ENCODE measurements at places on chromosomes 2 and 18.

- no peak for DNase-seq
Observed at GRCh38 chr2:45974762-45975408, 322.3 kb upstream of the EPAS1 start.

DNA sequence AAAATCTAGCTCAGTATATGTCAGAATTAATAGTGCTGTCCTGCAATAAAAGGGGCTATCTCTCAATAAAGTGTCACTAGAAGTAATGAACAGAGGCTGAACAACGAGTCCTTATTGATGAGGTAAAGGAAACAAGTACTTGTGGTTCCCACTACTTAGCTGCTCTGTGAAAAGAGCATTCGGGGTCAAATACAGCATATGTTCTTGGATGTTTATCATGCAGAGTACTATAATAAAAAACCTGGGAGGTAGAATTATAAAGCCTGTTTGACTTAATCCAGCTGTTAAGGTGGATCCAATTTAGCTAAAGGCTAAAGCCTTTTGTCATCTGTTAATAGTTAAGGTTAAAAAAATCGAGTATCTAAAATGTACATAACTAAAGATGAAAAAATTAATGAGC, 32.4 kb downstream of the SLC35F5 start:
- no peak for DNase-seq

- no peak for DNase-seq
Observed at GRCh38 chr2:121869363-121869762, 113.9 kb downstream of the TSN start.

DNA sequence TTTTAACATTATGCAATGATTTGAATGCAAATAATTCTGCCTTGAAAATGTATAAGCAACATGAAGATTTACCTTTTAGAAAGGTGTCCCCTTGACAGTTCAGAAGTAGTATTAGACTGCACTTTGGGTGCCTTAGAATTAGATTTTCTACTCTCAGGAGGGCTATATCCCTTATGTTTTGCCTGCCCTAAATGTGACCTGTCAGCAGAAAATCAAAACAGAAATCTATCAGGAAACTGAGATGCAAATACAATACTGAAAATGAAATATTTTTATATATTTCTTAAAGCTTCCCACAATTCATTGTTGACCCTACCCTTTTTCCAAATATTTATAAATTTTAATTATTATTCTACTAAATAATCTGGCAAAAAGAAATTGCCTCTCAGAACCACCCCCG, 61.5 kb downstream of the TRIP12 start:
- no peak for DNase-seq

DNA sequence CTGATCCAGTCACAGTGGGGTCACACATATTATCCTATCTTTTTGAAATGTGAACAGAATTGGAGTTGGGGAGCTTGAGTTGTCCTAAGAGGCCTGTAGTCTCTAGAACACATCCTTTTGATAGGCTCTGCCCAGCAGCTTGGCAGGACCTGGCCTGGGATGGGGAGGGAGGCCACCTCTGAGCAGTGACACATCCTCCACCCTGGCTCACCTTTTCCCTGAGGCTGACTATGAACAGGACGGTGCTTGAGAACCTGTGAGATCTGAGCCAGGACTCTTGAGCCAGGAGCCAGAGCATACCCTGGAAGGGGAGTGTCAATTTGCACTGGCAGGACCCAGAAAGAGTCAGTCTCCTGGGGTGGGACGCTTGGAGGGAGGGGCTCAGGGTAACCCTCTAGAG, 17.7 kb upstream of the ATP6V1B1 start:
- DNase-seq: no peak

GRCh38 chr18:48751727-48752468, 198.9 kb downstream of the SMAD7 start:
- DNase-seq: no peak

GRCh38 chr2:178644919-178645318, 162.3 kb downstream of the TTN start:
- no peak for DNase-seq
